WERI-Rb-1 (cell line): ENCODE measurements at places on chromosomes 5 and 9.

DNA sequence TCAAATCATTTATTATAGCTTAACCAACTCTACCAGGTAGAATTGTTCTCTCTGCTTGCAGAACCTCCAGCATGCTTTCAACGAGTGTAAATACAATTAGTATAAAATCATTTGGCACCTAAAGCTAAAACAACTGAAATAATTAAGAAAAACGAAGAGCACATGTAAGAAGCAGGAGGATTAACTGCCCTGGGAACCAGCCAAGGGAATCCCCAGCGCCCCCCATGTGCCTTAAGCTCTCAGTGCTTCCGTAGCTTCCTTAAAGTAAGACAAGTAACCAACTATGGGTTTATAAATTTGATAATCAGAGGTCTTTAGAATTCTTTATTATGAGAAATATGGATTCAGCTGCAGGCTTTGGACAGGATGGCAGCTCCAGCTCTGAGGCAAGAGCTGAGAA, 402.4 kb downstream of the RAB3C start:
- peak; percentile 43 for DNase-seq

- no peak for DNase-seq
Measured at GRCh38 chr9:127142291-127142690, 19.9 kb upstream of the ANGPTL2 start.

- no peak for DNase-seq
Measured at GRCh38 chr5:95422838-95423237, 31.7 kb downstream of the FAM81B start.

GRCh38 chr5:84362061-84362720, 22.5 kb downstream of the EDIL3 start:
- DNase-seq, result no peak

DNA sequence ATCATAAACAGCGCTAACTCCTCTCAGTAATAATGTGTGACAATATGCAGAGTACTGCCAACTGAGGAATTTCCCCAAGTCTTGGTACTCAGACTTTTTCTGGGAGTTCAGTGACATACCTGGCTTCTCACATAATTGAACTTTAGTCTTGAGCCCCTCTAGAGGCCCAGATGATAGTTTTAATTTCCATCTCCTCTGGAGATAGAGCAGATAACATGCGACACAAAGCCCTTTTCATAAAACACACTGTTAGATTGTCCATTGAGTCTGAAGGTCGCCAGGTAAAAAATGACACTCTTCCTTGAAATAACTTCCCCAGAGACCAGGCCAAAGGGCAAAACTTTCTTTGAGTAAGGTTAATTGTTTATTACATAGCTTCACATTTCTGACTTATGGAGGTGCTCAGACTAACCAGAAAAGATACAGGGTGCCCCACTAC, 476.0 kb downstream of the RASEF start:
- no peak for DNase-seq

DNA sequence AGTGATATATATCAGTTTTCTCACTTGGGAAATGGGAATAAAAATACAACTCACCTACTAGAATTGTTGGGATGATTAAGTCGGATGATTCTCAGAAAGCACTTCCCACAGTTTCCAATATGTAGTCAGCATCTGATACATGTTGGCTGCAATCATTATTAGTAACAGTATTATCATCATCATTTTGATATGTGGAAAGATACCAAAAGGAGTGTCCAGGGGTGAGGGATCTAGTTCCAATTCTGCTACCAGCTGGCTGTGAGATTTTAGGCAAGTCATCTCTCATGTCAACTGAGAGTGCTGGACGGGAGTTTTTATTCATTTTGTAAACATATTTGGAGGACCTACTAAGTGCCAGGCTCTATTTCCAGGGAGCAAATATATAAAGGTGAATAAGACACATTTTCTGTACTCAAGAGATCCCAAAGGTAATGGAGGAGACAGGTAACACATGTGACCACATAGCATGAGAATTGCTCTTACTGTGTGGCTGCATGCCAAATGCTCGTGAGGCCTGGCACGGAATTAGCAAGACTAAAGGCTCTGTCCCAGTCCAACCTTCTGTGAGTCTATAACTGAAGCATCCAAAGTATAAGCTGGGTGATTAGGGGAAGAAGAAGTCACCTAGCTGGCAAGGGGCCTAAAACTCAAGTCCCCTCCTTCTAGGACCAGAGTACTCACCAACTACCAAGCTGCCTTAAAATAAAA, 83.0 kb downstream of the GRIA1 start:
- DNase-seq, result no peak

DNA sequence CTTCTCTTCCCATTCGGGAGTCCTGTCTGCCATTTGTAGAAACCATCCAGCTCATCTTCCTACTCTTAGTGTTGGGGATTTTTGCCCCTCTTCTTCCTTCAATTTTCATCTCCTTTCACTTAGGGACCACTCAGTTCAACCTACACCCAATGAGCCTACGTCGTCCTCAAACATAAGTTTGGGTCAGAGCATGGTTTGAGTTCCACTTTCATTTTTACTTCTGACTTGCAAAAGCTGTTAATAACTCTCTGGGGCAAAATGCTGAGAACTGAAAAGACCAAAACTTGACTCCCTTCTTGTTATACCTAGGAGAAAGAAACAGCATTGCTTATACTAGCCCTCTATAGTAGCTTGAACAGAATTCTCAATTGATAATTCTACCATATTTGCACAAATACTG, 381.5 kb upstream of the MPDZ start:
- DNase-seq, result no peak

DNA sequence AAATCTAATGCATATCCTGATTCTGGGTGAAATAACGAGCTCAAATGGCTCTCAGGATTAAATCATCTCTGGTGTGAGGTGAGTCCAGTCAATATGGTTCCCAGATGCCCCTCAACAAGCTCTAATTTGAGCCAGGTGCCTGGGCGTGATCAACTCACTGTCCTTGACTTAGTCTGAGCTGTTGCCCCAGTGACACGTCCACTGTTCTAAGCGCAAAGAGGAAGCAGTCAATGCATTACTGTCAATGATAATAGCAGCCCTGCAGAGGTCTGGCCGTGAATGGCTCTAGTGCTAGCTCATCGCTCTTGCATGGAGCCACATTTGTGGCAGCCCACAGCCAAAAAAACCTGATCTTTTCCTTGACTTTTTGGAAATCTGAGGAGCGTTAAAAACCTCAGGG, 128.6 kb upstream of the EFNA5 start:
- no peak for DNase-seq

DNA sequence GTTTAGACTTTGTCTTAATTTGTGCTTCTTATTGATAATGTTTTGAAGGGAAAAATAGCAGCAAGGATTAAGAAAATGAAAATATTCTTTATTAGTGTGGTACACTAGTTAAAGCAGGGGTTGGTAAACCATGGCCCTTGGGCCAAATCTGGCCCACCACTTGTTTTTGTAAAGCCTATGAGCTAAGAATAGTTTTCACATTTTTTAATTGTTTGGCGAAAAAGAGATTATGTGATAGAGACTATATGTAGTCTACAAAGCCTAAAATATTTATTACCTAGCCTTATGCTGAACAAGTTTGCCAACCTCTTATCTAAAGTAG, 57.2 kb downstream of the KCNN2 start:
- DNase-seq, result no peak

DNA sequence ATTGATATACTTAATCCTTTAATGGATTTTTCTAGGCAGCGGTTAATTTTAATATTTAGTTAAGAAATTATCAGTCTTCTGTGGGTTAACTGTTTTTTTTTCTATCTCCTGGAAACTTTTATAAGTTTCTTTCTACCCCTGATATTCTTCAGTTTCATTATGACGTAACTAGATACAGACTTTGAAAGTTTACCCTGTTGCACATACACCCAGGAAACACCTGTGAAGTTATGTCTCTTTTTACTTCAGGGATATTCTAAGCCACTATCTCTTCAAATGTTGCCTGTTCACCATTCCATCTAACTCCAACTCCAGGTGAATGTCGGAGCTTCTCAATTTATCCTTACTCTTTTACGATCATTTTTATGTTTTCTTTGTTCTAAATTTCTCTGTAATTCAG, 329.0 kb downstream of the ICE1 start:
- DNase-seq, result no peak

- DNase-seq, result peak; percentile 24
Measured at GRCh38 chr9:92176068-92176799, 61.0 kb upstream of the SPTLC1 start.

DNA sequence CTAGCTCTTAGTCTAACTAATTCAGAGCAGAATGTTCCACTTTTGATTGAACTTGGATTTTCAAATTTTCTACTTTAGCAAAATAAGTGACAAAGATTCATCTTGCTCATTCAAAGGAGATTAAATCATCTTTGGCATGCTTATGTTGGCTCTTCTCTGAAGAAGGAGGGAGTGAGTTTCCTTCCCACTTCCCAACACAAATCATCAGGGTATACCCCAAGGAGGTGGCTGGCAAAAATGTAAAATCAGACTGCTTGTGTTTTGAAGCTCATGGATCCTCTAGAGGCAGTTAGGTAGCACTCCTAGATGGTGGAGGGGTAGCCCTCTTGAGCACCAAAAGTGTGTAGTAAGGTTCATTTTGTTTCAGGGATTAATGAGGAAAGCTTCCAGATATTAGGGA, 343.1 kb downstream of the OSTF1 start:
- DNase-seq, result no peak

- DNase-seq, result no peak
Measured at GRCh38 chr9:113350937-113351336, 1.6 kb downstream of the BSPRY start.

- no peak for DNase-seq
Measured at GRCh38 chr5:68087866-68088265, 127.7 kb upstream of the PIK3R1 start.

DNA sequence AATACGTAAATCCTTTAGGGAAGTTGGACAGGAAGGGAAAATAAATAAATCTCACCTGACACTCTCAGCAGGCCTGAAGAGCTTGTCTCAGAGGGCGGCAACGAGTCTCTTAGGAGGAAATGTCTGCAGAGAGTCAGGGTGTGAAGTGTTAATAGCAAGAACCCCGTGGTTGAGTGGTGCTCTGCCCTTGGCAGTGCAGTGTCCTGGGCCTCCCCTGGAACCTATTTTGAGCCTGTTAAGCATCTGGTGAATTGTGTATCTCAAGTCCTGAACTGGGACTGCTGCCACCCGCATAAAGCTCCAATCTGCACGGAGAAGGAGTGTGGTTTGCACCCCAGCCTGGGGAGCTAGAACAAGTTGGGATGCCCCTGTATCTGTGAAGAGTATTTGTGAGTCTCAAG, 211.8 kb downstream of the GOLPH3 start:
- DNase-seq, result peak; percentile 40
